Ovary (tissue), 10 donors: ENCODE measurements at places on chromosomes 5 and 9.

DNA sequence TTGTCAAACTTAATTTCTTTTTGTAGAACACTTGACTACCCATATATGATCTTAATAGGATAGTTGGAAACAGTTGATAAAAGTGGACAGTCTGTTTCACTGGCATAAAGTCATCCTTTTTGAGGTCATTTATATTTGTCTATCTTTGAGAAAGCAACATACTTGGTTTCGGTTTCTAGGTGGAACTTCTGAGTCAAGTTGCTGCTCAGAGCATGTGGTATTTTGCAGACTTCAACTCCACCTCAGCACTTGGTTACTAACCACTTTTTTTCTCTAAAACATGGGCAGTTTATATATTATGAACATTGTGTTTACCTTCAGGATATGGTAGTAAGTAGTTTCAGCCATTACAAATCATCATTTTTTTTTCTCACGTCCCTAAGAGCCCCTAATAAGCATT lies 1749.0 kb upstream of the C9orf72 start:
- no peak for DNase-seq
- H3K36me3 ChIP-seq: no peaks in the 10 kb centered on the region

DNA sequence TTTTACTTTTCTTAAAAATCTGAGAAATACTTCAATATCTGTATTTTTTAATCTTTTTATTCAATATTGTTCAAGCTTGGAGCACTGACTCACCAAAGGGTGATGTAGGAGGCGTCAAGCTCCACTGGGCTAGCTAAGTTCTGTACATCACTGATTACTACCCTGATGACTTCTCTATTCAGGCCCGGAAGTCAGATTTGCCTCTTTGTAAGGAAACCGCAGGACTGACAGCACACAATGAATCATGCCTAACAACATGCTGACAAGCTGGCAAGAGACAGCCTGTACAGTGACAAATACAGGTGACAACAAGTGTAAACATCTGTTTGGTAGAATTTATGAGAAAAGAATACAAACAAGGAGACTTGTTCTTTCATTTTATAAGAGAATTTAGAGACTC lies 627.9 kb upstream of the RORB start:
- H3K4me3 ChIP-seq: no peak overlapping the region
- no peak overlapping the region for H3K27ac ChIP-seq
- no peaks in the 10 kb centered on the region for H3K4me1 ChIP-seq
- H3K36me3 ChIP-seq: no peaks in the 10 kb centered on the region

DNA sequence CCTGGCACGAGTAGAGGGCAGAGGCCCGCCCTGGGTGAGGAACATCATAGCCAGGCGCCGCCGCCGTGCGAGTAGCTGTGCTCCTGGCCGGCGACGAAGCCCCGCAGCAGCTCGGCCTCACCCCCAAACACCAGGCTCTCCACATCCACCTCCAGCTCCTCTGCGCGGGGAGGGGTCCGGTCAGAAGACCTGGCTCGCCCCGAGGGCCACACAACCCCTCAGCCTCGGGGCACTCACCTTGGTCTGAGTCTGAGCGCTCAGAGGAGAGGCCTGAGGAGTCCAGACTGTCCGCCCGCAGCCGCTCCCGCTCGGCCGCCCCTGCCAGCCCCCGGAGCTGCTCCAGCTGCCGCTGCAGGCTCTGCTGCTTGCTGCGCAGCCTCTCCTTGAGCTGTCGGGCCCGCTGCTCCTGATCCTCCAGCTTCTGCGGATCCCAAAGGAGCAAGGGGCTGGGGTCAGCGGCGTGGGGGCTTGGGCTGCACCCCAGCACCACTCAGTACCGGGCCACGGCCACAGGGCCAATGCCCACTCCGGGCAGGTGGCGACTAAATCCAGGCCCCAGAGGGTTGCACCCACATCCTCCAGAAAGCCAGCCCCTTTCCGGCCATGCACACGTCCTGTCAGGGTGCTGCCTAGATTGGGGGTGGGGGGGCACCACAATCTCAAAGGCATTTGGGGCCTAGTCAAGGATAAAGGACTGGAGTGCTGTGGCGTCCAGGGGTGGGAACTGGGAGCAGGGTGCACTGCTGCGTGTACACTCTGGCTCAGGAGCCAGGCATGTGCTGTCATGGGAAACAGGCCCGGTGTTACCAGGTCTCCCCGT lies 3.9 kb downstream of the MXD3 start:
- H3K4me3 ChIP-seq: no peak overlapping the region
- H3K36me3 ChIP-seq: no peaks in the 10 kb centered on the region
- no peak for DNase-seq
- peaks cover 11% of the 10 kb centered on the region for H3K4me1 ChIP-seq

GRCh38 chr9:104091708-104092107 lies 2.4 kb upstream of the SMC2 start:
- H3K4me3 ChIP-seq: peak overlapping the region; percentile 2
- no peaks in the 10 kb centered on the region for H3K27me3 ChIP-seq
- H3K4me1 ChIP-seq: peaks cover 7% of the 10 kb centered on the region
- no peak overlapping the region for H3K27ac ChIP-seq

- H3K27ac ChIP-seq: no peak overlapping the region
- no peaks in the 10 kb centered on the region for H3K36me3 ChIP-seq
- no peaks in the 10 kb centered on the region for H3K4me1 ChIP-seq
- no peak overlapping the region for H3K4me3 ChIP-seq
- DNase-seq: no peak
- H3K27me3 ChIP-seq: no peaks in the 10 kb centered on the region
Measured at GRCh38 chr5:173744551-173744950, 128.1 kb upstream of the BOD1 start.

DNA sequence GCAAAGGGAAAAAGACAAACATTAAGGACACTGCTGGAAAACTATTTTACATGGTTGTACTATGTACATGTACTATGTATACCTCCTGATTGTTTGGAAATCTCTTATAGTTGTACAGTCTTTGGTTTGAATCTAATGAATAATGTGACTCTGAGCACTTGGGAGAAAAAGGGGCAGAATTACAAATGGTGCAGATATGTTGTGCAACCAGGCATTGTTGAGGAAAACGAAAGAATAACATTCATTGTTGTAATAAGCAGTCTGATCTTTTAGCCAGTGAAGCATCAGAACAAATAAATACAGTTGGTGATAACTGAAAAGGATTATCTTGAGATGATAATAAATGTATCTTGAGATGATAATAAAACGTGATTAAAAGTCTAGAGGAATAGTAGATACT lies 87.2 kb downstream of the CSNK1G3 start:
- no peaks in the 10 kb centered on the region for H3K36me3 ChIP-seq
- no peak overlapping the region for H3K4me3 ChIP-seq
- no peak overlapping the region for H3K27ac ChIP-seq
- no peaks in the 10 kb centered on the region for H3K27me3 ChIP-seq
- DNase-seq: no peak
- H3K4me1 ChIP-seq: no peaks in the 10 kb centered on the region

DNA sequence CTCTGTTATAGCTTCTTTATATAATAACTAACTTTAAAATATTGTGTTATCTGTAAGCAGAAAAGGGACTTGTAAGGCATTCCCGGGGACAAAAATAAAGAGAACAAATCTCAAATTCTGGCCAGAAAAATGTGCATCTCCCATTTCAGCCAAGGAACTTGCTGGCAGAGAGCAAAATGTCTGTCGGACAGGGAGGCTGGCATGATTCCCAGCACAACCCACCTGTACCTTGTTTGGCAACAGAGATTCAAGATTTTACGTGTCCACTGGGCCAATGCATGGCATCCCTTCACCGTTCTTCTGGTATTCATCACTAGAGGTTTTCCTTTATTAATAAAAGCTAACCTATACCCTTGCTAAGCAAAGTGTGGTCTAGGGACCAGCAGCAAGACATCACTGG lies 566.6 kb downstream of the PSAT1 start:
- no peak overlapping the region for H3K4me3 ChIP-seq
- no peak overlapping the region for H3K27ac ChIP-seq
- DNase-seq: no peak
- no peaks in the 10 kb centered on the region for H3K36me3 ChIP-seq
- H3K27me3 ChIP-seq: no peaks in the 10 kb centered on the region
